ENCODE measurements at places on chromosomes 5 and 9.
A peak's percentile ranks its signal among the peaks of the same experiment; 100 is the strongest.

DNA sequence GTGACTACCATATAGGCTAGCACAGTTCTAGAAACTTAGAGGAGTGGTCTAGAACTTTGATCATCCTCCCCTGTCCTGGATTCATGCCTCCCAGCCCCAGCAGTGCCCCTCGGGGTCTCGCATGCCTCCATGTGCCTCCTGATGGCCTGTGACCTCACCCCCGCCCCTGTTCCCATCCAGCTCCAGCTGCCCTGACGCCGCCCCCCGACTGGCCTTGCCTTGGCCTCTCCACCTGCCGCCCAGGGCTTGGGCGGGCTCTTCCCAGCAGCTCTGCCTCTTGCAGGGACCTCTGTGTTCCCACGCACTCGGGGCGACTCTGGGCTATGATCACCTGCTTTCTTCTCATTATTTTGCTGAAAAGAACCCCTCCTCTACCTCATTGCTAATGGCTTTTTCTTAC is 115.4 kb upstream of the PHYKPL start:
- no peak for DNase-seq

GRCh38 chr9:131335368-131335755 is 45.8 kb downstream of the PLPP7 start:
- DNase-seq = no peak

DNA sequence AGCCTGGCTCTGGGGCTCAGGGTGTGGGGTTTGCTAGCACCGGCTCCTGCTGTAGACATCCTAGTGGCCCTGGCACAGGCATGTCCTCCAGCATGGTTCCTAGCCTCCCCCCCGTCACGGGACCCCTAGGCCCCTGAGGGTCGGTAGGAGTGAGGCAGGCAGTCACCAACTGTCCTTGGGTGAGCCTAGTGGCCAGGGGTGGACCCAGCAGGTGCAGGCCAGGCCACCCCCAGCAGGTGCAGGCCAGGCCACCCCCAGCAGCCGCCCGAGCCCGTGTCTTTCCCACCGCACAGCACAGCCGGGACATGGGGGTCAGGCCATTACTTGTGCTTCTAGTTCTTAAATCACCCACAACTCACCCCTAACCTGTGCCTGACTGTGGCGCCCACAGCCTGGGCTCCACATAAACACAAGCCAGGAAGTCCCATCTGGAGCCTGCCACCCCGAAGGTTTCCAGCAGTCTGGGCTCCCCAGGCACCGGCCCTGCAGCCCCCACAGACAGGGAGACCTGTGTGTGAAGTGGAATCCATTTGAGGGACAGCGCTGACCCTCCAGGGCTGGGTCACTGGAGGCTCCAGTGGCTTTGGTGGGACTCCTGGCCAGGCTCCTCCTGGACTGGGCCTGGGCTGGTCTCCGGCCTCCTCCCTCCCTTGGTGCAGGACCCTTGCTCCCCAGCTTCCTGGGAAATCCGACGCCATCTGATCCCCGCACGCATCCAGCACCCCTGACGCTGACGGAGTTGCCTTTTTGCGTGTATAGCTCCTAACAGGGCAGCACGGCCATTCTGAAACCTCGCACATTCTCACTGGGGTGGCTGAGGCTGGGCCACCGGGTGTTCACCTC is 114.1 kb upstream of the LPCAT1 start:
- no peak for DNase-seq

DNA sequence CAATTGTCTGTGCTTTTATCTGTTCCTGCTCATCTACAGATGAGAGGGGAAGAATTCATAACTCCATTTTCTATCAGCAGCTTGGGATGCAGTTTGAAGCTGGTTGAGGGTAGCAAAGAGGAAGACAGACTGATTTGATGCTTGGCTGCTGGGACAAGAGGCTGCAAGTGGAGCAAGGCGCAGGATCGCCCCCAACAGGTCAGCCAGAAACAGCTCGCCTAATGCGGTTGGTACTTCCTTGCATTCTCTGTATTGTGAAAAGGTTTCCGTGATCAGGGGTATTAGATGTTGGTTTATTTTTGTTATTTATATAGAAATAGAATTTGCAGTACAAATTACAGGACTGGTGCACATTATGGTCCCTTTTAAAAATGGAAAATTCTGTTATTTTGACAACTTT is 40.6 kb downstream of the ZNF883 start:
- peak; percentile 15 for DNase-seq

GRCh38 chr5:131939690-131940345 is 5.6 kb downstream of the MEIKIN start:
- no peak for DNase-seq

GRCh38 chr9:30915451-30915850 is 1469.0 kb upstream of the ACO1 start:
- no peak for DNase-seq

GRCh38 chr9:83962165-83962564 is 17.9 kb downstream of the HNRNPK start:
- DNase-seq = no peak

DNA sequence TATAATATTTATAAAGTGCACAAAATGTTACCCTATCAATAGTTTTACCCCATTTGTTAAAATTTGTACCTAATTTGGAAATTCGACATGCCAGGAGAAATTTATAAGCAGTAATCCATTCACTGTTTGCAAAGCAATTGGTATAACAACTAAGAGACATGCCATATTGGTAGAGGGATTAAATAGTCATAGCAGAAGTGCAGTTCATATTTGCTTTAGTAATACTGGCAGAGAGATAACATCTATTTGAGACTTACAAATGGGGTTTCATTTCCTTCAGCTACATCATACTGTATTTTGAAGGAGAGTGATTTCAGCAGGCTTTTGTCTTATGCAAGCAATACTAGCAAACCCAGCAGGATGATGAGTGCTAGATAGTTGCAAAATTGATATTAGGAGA is 610.4 kb upstream of the CDH10 start:
- no peak for DNase-seq

GRCh38 chr5:137498736-137499505 is at the start of gene SPOCK1:
Gene SPOCK1, minus strand, starts transcription at chr5:137499326.
- DNase-seq = peak; percentile 64

GRCh38 chr5:170747357-170747756 is 36.2 kb upstream of the GABRP start:
- no peak for DNase-seq

- no peak for DNase-seq
Observed at GRCh38 chr5:129398026-129398678, 61.9 kb upstream of the ADAMTS19 start.

DNA sequence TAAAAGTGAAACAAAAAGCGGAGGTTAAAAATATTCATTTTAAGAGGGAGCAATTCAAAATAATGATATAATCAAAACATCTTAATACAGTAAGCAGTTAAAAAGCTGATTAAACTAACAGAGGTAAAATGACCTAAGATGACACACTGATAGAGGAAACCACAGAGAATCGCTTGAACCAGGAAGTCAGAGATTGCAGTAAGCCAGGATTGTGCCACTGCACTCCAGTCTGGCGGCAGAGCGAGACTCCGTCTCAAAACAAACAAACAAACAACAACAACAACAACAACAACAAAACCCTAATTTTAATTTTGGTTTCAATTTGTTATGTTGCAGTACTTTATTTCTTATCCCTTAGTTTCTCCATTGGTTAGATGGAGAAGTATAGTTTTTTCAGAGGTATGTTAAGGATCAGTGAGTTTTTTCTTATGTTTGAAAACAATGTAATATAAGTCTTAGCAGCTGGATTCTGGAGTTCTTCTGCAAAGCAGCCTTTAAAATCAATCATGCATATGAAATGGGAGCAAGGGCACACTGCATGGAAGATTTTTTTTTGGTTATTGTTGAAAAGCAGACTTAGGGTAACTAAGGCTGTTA is 58.5 kb downstream of the MLANA start:
- no peak for DNase-seq

DNA sequence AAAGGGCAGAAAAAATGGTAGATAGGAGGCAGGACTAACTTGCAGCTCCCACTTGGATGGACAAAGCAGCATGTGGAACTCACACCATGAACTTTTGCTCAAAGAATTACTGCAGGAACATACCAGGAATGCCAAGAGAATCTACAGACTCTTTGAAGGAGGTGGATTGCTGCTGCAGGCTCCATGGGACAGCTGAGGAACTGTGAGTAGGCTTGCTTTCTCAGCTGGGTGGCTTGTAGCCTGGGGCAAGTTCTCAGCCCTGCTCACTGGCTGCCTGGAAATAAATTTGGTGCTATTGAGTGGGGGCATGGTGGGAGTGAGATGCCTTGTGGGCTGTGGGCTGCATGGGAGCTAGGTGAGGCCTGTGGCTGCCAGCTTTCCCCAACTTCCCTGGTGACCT is 574.5 kb downstream of the PRELID2 start:
- DNase-seq = no peak

DNA sequence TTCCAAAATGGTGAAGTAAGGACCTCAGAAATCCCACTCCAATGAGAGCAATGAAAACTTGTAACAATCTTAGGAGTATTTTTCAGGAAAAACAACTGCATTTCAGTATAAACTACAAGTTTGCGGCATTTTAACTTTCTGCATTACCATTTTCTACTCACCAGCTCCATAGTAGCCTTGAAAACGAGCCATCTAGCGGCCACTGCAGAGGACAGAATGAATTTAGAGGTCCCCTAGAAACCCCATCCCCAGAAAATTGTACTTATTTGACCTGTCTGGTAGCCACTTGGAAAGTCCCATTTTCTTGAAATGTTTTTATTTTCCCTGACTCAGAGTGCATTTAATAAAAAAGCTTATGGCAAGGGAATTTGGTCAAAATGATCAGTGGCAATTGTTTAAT is 205.4 kb upstream of the ITGA1 start:
- no peak for DNase-seq

DNA sequence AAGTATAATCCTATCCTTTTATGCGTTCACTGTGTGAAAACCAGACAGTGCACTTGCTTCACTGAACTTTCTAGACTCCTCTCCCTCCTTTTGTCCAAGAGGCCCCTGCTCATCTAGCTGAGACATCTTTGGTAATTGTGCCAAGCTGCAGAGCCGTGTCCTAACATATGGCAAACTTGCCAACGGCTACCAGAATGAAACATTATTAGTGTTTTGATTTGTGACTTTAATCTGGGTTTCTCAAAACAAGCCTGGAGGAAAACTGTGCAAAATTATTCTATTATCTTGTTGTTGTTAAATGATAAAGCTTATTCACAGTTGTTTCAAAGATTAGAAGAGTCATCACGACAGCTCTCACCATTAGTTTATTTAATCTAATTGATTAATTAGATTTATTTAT is 79.0 kb upstream of the RETREG1 start:
- DNase-seq = no peak

GRCh38 chr9:99867968-99868367 is 38.5 kb upstream of the STX17 start:
- DNase-seq = no peak

DNA sequence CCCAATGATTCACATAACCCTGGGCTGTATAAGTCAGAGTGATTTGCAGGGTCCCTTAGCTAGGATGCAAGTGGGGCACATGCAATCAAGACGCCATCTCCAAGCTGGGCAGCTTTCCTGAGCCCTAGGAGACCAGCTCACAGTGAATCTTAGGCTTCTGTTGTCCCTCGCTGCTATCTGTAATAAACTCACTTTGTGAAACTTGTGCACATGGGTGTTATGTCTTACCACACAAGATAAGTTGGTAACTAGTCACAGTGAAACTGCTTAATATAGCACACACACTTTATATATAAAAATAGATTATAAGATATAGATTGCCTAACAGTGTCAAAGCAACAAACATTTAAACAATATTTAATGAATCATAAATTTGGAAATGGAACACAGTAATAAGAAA is 658.5 kb downstream of the SLCO4C1 start:
- DNase-seq = no peak

- DNase-seq = peak; percentile 4
Observed at GRCh38 chr5:137498301-137498735, 808 bp downstream of the SPOCK1 start.

- no peak for DNase-seq
Observed at GRCh38 chr9:133122935-133123611, 2.0 kb upstream of the RALGDS start.

- no peak for DNase-seq
Observed at GRCh38 chr5:150164211-150164980, 2.2 kb upstream of the CDX1 start.

DNA sequence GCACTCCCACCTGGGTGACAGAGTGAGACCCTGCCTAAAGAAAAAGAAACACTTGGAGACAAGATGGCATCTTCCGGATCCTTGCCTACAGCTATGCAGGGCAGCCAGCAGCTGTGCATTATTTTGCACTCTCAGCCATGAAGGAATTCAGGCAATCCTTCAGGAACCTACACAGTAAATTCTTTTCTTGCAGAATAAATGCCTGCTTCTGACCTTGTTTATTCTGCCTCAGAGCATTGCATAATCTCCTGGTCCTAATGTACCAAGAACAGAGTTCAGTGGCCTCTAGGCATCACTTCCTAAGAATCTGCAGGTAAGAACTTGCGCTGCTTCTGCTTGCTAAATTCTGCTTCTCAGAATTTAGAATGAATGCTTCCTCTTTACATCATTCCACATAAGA is 16.8 kb downstream of the GLDC start:
- no peak for DNase-seq

- no peak for DNase-seq
Observed at GRCh38 chr5:1484730-1485578, 38.8 kb downstream of the LPCAT1 start.

DNA sequence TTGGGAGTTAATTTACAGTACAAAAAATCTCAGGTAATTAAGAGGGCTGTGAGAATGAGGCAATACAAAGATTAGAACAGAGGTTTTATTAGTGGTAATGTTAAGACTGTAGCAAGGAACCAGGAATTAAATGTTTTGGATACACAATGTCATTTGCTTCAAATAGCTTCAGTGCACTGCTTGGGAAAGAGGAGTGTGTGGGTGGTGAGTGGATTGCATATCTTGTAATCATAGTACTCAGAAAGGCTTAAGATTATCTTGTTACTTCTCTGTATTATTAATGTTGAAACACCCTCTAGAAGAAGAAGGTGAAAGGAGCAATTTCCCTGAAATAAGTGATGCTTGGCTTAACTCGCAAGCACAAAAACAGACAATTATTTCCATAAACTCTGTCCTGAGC is 21.0 kb upstream of the TBCA start:
- DNase-seq = no peak

- peak; percentile 50 for DNase-seq
Observed at GRCh38 chr5:1380011-1380817, 35.3 kb upstream of the CLPTM1L start.

DNA sequence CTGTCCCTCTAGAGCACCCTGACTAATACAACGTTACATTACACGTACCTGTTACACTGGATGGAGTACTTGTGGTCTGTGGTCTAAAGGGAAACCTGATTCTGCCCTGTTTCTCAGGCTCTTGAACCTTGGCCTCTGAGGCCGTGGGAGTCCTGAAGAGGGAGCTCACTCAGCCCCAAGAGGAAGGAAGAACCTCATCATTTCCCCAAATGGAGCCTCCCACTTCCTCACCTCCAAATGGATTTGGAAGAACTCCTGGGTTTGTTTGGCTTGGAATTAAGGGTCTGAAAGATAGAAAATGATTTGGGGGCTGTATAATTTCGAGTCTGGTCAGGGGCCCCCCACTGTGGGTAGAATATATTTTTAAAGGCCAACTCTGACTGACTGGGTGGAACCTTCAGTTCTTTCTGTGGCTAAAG is 200.2 kb downstream of the SEMA6A start:
- DNase-seq = no peak

- no peak for DNase-seq
Observed at GRCh38 chr5:56048124-56048523, 53.4 kb upstream of the IL6ST start.

GRCh38 chr9:91785447-91785842 is 164.6 kb downstream of the ROR2 start:
- DNase-seq = no peak

- no peak for DNase-seq
Observed at GRCh38 chr9:79568337-79569101, 3.2 kb upstream of the TLE4 start.

- no peak for DNase-seq
Observed at GRCh38 chr9:137279741-137280473, 2.4 kb downstream of the TOR4A start.

- no peak for DNase-seq
Observed at GRCh38 chr5:147169399-147169798, 65.4 kb upstream of the STK32A start.

Data from activated CD4-positive, alpha-beta T cell treated with anti-CD3 and anti-CD28 coated beads, Interleukin-2, amount 50 U/mL, for 48 hours (primary cell).